CD8-positive, alpha-beta memory T cell (primary cell): ENCODE measurements at places on chromosomes 2 and 18. TPM values are rescaled to one million over a fixed set of nuclear protein-coding genes. Genes with fewer than 3 reads are reported as not detected.

SCN7A gene
- total RNA-seq = not detected

PSMA8 gene
- 1.4 TPM for total RNA-seq

TDRD15 gene
- 0.04 TPM for total RNA-seq

SMIM21 gene
- total RNA-seq = not detected

UGGT1 gene
- 55.8 TPM for total RNA-seq

WIPF1 gene
- total RNA-seq = 326 TPM

ICA1L gene
- total RNA-seq = 4.6 TPM

ITGA6 gene
- total RNA-seq = 9.0 TPM

CXCR1 gene
- total RNA-seq = not detected

DNA sequence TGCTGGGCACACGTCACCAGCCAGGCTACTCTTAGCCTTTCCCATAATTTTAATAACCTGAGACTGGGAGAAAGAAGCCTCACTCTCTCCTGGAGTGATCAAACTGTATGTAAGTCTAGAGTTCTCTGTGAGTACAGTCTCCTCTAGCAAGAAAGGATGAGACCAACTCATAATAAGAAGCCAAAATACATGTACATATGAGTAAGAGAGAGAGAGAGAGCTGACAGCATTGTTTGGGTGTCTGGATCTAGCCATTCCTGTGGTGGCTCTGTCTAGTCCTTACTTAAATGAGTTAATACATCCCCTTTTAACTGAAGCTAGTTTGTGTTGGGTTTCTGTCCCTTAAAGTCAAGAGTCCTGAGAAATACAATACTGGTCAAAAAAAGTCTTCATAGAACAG, 26.0 kb upstream of the ANXA4 start:
- no peaks in the 10 kb centered on the region for H3K27me3 ChIP-seq
- no peak overlapping the region for H3K27ac ChIP-seq

- H3K4me1 ChIP-seq = peaks cover 20% of the 10 kb centered on the region
- H3K36me3 ChIP-seq = no peaks in the 10 kb centered on the region
- H3K4me3 ChIP-seq = no peak overlapping the region
Observed at GRCh38 chr2:134146620-134147019, 107.3 kb upstream of the MGAT5 start.

GRCh38 chr2:8219631-8220355, 462.1 kb upstream of the ID2 start:
- H3K27ac ChIP-seq = no peak overlapping the region
- H3K4me1 ChIP-seq = no peaks in the 10 kb centered on the region

DNA sequence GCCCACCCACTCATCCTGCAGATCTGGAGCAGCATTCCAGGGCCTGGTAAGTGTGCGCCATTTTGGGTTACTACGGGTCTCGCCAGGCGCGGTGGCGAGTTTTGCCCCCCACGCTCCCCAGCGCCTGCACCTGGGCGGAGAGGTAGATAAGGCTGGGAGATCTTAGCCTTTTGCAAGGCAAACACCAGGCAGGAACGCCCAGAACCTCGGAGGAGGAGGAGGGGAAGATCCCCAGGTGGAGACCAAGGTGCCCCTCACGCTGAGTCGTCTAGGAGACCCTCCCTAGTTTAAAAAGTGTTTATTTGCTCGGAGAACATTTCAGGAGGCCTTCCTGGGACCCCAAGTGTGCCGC, 365 bp upstream of the RAMP1 start:
- H3K4me3 ChIP-seq = no peak overlapping the region
- no peaks in the 10 kb centered on the region for H3K27me3 ChIP-seq
- no peak for DNase-seq
- H3K27ac ChIP-seq = no peak overlapping the region

- DNase-seq = no peak
- H3K4me1 ChIP-seq = no peaks in the 10 kb centered on the region
- no peaks in the 10 kb centered on the region for H3K36me3 ChIP-seq
- H3K4me3 ChIP-seq = no peak overlapping the region
Observed at GRCh38 chr18:68054669-68055068, 538.1 kb upstream of the DSEL start.

DNA sequence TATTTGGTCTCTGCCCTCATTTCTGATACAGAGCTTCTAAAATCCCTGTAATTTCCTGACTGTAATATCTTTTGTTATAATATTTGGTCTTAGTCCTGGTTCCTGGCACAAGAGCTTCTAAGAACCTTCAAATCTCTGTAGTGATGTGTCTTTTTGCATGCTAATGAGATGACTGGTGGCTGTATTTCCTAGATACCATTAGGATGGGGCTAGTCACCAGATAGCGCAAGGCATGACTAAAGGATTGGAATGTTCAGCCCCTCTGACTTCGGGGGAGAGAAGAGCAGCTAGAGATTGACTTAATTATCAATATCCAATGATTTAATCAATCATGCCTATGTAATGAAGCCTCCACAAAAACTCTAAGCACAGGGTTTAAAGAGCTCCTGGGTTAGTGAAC, 620.8 kb upstream of the ACVR2A start:
- no peak overlapping the region for H3K4me3 ChIP-seq
- H3K36me3 ChIP-seq = no peaks in the 10 kb centered on the region
- H3K4me1 ChIP-seq = no peaks in the 10 kb centered on the region
- DNase-seq = no peak

DNA sequence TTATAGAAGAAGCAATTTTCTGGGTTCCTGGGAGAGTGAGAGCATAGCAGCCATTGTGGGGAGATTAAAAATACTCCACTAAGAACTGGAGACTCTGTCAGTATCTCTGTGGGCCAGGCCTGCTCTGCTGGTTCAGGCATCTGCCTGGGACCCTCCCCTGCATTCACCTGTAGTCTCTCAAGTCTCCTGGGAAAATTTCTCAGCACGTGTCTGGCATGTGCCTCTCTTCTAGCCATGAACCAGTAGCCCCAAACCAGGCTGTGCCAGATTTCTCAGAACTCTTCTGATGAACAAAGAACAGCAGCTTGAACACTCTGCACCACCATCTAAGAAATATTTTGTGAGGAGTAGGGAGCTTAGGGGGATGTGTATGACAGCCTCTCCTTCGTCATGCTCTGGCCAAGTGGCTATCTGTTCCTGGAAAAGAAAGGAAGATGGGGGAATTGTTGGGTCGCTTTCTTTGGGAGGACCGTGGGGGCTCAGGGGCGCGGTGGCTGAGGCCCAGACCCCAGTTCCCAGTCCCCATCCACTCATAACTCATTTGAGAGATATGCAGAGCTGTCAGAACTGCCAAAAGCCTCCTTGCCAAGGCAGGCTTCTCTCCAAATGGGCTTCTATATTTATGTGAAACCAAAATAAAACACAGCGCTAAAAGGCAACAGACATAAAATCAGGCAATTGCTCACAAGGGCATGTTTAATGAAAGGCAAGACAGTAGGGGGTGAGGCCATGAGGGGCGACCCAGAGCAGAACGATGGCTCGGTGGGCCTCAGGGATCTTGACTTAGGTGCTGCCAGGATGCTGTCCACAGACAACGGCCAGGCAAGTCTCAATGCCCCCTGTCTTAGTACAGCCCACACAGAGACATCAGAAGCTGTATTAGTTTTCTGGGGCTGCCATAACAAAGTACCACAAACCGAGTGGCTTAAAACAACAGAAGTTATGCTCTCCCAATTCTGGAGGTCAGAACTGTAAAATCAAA, 114.7 kb upstream of the TNP1 start:
- H3K4me1 ChIP-seq = no peaks in the 10 kb centered on the region
- H3K27ac ChIP-seq = no peak overlapping the region
- no peaks in the 10 kb centered on the region for H3K36me3 ChIP-seq
- H3K27me3 ChIP-seq = no peaks in the 10 kb centered on the region
- H3K4me3 ChIP-seq = no peak overlapping the region

GRCh38 chr2:31171142-31171541, 32.9 kb upstream of the GALNT14 start:
- H3K4me3 ChIP-seq = no peak overlapping the region
- no peaks in the 10 kb centered on the region for H3K27me3 ChIP-seq
- H3K36me3 ChIP-seq = no peaks in the 10 kb centered on the region
- no peaks in the 10 kb centered on the region for H3K4me1 ChIP-seq
- DNase-seq = no peak
- no peak overlapping the region for H3K27ac ChIP-seq

GRCh38 chr2:68689553-68690537, 44.8 kb upstream of the ARHGAP25 start:
- no peaks in the 10 kb centered on the region for H3K36me3 ChIP-seq
- no peak overlapping the region for H3K27ac ChIP-seq
- DNase-seq = no peak
- no peak overlapping the region for H3K4me3 ChIP-seq
- no peaks in the 10 kb centered on the region for H3K4me1 ChIP-seq

GRCh38 chr2:196431076-196431475, 208.4 kb upstream of the CCDC150 start:
- H3K27ac ChIP-seq = no peak overlapping the region
- no peak overlapping the region for H3K4me3 ChIP-seq
- H3K27me3 ChIP-seq = no peaks in the 10 kb centered on the region
- DNase-seq = no peak

DNA sequence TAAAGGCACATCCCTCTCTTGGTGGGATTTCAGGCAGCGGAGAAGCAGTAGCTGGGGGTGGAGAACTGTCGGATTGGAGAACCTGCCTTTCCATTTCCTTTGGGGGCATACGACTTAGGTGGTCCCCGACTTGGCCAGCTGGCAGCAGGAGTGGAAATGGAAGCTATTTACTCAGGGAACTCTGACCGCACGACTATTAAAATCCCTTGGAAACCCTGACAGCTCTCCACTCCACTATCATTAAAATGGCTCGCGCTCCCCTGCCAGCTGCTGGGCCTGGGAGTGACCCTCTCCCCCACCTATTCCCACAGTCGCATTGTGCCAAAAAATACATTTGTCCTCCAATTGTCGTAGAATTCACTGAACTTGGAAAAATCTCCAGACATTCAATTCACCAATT, 77.7 kb upstream of the APCDD1 start:
- DNase-seq = no peak
- H3K4me3 ChIP-seq = no peak overlapping the region

DNA sequence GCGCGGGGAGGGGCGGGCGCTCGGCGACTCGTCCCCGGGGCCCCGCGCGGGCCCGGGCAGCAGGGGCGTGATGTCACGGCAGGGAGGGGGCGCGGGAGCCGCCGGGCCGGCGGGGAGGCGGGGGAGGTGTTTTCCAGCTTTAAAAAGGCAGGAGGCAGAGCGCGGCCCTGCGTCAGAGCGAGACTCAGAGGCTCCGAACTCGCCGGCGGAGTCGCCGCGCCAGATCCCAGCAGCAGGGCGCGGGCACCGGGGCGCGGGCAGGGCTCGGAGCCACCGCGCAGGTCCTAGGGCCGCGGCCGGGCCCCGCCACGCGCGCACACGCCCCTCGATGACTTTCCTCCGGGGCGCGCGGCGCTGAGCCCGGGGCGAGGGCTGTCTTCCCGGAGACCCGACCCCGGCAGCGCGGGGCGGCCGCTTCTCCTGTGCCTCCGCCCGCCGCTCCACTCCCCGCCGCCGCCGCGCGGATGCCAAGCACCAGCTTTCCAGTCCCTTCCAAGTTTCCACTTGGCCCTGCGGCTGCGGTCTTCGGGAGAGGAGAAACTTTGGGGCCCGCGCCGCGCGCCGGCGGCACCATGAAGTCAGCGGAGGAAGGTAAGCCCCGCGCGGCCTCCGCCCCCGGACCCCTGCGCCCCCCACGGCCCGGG, at the start of gene NFATC1:
Gene NFATC1, plus strand, starts transcription at position 170 of the 644 bp plus-strand sequence. Its CDS starts 295 bp downstream, at position 465.
- H3K4me1 ChIP-seq = peaks cover 20% of the 10 kb centered on the region
- DNase-seq = peak; percentile 59
- H3K36me3 ChIP-seq = no peaks in the 10 kb centered on the region
- peaks cover 6% of the 10 kb centered on the region for H3K27me3 ChIP-seq
- H3K27ac ChIP-seq = no peak within 1 kb of the TSS

DNA sequence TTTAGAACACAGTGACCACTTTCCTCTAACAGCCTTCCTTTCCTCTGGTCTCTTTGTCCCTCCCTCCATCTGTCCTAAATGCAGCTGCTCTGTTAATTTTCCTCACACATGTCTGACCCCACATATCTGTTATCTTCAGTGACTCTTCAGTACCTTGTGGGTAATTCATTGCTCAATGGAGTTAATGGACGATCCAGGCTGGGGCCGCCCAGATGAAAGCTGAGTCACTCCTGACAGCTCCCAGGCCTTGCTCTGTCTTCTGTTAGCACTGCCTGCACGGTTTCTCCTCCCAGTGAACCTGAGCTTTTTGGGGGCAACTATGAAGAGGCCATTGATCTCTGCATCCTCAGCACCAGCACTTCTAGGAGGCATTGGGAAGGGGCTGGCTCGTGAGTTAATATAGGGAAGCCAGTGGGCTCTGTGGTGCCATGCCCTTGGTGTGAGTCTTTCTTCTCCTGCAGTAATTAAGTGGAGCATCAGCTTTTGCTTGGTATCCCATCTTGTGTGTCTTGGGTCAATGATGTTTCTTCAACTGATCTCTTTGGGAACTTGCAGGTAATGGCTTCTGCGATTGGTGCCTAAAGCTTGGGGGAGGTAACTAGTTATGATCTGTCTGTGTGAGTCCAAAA, 67.3 kb downstream of the SNORC start:
- H3K27ac ChIP-seq = no peak overlapping the region
- no peaks in the 10 kb centered on the region for H3K4me1 ChIP-seq
- no peak for DNase-seq
- H3K36me3 ChIP-seq = no peaks in the 10 kb centered on the region

- no peaks in the 10 kb centered on the region for H3K4me1 ChIP-seq
- H3K27ac ChIP-seq = no peak overlapping the region
- H3K27me3 ChIP-seq = no peaks in the 10 kb centered on the region
- DNase-seq = no peak
- H3K4me3 ChIP-seq = no peak overlapping the region
- no peaks in the 10 kb centered on the region for H3K36me3 ChIP-seq
Observed at GRCh38 chr2:121897335-121897970, 142.0 kb downstream of the TSN start.

- H3K4me1 ChIP-seq = no peaks in the 10 kb centered on the region
- no peak overlapping the region for H3K27ac ChIP-seq
- no peaks in the 10 kb centered on the region for H3K36me3 ChIP-seq
- no peak for DNase-seq
- no peaks in the 10 kb centered on the region for H3K27me3 ChIP-seq
Observed at GRCh38 chr2:187445051-187445450, 3.0 kb downstream of the CALCRL start.

DNA sequence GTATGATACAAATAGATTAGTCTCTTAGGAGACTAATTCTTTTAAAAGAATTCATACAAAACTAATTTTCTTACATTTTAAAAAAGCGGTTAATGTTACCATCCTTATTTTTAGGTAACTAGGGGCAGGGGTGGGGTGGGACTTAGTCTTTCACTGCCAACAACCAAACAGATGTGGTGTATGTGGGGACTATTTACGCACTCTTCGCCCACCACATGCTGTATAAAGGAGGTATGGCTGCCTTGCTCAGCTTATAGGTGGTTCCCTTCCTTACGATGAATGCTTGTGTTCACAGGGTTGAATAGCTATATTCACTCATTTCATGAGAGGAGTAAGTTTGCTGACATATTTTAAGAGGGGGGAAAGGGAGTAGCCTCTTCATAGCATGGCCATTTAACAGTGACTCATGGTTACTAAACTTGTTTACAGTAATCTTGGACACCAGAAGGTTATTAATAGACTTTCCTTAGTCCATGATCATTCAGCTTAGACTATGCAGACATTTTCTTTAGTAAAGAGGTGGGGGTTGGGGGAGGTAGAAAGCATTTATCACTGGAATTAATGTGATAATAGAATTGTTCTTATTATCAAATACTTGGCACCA, 61.8 kb downstream of the CAB39 start:
- no peak for DNase-seq
- no peak overlapping the region for H3K27ac ChIP-seq
- no peak overlapping the region for H3K4me3 ChIP-seq
